ENCODE measurements at places on chromosomes 1 and 21.
A peak's percentile ranks its signal among the peaks of the same experiment; 100 is the strongest.

DNA sequence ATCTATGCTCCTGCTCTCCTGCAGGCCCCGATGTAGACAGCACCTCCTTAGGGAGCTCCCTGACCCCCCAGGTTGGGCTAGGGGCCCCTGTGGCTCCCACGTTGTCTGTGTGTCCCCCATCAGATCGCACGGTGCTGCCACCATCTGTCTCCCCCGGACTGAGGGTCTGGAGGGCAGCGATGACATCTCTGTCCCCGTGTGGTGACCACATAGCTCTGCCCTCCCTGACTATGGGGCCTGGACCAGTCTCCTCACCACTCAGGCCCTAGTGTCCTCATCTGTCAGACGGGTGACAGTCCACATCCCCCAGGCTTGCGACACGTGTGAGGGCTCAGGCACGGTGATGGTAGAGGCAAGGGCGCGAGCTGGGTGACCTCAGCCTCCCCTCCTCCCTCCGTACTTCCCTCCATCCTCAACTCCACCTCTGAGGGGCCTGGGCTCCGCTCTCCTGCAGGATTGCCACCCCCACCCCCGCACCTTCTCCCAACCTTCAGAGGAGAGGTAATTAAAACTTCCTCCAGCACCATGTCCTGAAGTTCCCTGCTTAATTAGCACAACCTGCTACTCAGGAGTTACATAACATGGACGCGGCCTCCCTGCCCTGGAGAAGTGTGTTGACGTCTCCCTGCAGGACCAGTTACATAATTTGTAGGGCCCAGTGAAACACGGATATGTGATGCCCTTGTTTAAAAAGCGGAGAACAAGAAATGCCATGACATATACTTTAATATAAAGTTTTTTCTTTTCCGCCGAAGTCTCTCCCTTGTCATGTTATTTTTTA, 288.2 kb downstream of the PTPRU start:
- DNase-seq: no peak

GRCh38 chr21:42232176-42232825, 13.4 kb downstream of the ABCG1 start:
- no peak for DNase-seq

GRCh38 chr1:223143537-223144248, 645 bp upstream of the TLR5 start:
- DNase-seq: no peak

DNA sequence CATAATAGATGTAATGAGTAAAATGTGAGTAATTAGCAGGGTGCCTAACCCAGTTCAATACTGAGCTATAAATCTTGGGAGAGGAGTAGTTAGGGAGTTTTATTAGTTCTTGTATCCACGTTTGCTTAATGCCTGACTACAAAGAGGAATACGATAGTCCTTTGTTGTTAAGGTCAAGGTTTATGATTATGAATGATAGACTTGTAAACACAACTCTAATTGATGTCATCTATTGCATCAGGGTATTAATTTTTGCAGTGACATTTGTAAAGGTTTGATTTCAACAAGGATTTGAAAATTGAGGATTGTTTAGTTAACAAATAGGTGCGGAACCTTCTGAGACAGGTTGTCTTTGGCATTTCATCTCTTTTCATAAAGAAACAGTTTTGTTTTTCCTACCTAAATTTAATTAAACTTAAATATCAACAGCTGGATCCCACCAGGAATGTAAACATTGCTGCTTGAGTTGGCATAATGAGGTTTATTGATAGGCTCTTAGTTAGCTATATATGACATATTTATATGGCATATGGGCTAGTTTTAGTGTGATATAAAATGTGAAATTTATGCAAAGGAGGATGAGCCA, 9.7 kb downstream of the SOAT1 start:
- no peak for DNase-seq

DNA sequence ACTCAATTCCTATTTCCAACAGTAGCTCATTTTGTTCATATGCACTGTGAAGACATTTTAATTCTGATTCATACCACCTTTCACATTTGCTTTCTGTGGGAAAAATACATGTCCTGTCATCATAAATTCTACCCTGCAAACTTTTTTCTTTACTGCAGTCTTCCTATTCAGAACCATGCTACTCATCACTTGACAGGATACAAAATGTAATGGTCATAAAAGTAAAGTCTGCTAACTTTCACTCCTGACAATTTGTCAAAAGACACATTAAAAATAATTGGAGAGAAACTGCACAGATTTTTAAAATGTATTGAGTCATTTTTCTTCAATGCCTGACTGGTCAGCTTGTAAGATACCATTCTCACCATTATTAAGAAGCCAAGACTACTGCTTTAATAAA, 1817.1 kb downstream of the BRINP3 start:
- no peak for DNase-seq

- DNase-seq: no peak
These were observed 6.8 kb upstream of the KLF17 start for GRCh38 chr1:44111861-44112260.

GRCh38 chr1:233025157-233025556, 74.7 kb downstream of the NTPCR start:
- DNase-seq: peak; percentile 29

GRCh38 chr1:221074332-221074731, 195.1 kb downstream of the HLX start:
- DNase-seq: no peak

GRCh38 chr1:222263791-222264190, 284.1 kb downstream of the HHIPL2 start:
- DNase-seq: peak; percentile 19

GRCh38 chr1:100353071-100353801, 930 bp downstream of the CDC14A start:
- DNase-seq: peak; percentile 17

GRCh38 chr1:14163246-14163645, 435.2 kb upstream of the KAZN start:
- no peak for DNase-seq

Data from fibroblast of skin of scalp (primary cell).